ENCODE measurements at places on chromosomes 6 and 20. TPM values are rescaled to one million over a fixed set of nuclear protein-coding genes. Genes with fewer than 3 reads are reported as not detected.
A peak's percentile ranks its signal among the peaks of the same experiment; 100 is the strongest.

ECT2L gene
- not detected for total RNA-seq

HLA-DPA1 gene
- 103 TPM for total RNA-seq

OR2H1 gene
- not detected for total RNA-seq

SLC32A1 gene
- 0.09 TPM for total RNA-seq

ZFAND3 gene
- 66.4 TPM for total RNA-seq

OOEP gene
- total RNA-seq: not detected

- DNase-seq: no peak
Observed at GRCh38 chr6:132142768-132143167, 191.6 kb upstream of the CCN2 start.

DNA sequence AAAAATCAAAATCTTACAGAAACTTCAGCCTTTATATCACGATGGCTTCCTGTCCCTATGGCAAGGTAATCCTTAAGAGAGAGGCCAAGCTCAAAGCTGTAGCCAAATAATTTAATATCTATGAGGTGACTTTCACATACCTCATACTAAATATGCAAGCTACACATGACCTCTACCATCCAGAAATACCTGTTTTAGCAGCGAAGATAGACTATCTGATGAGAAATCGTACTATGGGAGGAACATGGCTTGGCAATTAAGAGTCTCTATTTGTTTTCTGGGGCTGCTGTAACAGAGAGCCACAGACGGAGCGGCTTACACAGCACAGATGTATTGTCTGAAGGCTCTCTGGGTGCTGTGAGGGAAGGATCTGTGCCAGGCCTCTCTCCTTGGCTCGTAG, 31.0 kb upstream of the SALL4 start:
- DNase-seq: no peak

- peak; percentile 29 for DNase-seq
Observed at GRCh38 chr6:46734867-46735719, at the start of gene PLA2G7. Gene PLA2G7 (minus strand): TSS chr6:46735375. CDS start chr6:46722891, 12,484 bp downstream.

- no peak for DNase-seq
Observed at GRCh38 chr6:135211306-135211702, 30.2 kb downstream of the MYB start.

- DNase-seq: no peak
Observed at GRCh38 chr6:90849686-90850085, 262.8 kb upstream of the MAP3K7 start.

DNA sequence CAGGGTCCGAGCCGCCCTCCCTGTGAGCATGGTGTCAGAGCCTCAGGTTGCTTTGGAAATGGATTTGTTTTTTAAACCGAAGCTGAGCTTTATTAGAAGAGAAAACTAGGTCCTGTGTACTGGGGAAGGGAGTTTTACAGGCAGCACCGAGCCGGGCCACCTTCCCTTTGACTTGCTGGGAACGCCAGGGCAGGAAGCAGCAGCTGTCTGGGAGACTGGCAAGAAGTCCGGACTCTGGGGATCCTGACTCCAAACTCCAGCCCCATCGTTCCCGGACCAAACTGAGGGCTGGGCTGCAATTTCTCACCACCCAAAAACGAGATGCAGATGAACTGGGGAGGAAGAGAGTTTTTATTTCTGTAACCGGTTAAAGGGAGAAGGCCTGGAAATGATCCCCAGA, 214.9 kb upstream of the KCNG1 start:
- no peak for DNase-seq

DNA sequence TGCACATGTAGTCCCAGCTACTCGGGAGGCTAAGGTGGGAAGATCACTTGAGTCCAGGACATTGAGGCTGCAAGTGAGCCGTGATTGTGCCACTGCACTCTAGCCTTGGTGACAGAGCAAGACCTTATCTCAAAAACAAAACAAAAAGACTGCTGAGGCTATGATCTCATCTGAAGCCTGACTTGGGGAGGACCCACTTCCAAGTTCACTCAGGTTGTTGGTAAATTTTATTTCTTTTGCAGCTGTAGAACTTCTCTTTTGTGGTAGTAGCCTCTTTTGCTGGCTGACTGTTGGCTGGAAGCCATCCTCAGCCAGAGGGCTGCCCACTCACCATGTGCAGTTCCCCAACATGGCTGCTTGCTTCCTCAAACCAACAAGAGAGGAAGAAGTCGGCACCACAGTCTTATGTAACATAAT, 36.8 kb upstream of the ME1 start:
- peak; percentile 30 for DNase-seq
